Osteoblast (primary cell): ENCODE measurements at places on chromosomes 12 and 14. TPM values are rescaled to one million over a fixed set of nuclear protein-coding genes. Genes with fewer than 3 reads are reported as not detected.

The C3AR1 gene
- total RNA-seq: 0.29 and 0.72 TPM in 2 replicates

The BEGAIN gene
- 1.1 TPM in 1 of 2 replicates, not detected in the other for total RNA-seq

The SCNN1A gene
- under 0.01 and 0.36 TPM in 2 replicates for total RNA-seq

- H3K36me3 ChIP-seq: no peaks in the 10 kb centered on the region
- no peak overlapping the region for H3K27ac ChIP-seq
- H3K4me1 ChIP-seq: no peaks in the 10 kb centered on the region
- DNase-seq: no peak
These were observed 12.6 kb downstream of the KCNH5 start for GRCh38 chr14:63032641-63033040.

DNA sequence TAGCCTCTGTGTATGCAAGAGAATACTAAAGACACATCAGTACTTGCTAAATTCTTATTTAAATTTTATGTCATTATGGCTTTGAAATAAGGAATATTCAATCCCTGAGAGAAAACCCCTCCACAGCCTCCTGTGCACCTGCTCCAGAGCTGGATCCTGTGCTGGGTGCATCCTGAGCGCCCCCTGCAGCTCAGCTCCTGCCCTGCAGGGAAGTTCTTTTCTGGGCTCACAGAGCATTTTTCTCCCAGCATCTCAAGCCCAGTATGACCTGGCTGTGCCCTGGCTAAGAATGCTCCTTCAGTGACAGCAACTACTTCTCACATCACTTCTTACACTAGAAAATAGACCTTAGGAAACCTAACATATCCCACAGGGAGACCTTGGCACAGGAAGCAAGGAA lies 1211.7 kb downstream of the TMEM121 start:
- no peaks in the 10 kb centered on the region for H3K36me3 ChIP-seq
- H3K27ac ChIP-seq: no peak overlapping the region
- no peaks in the 10 kb centered on the region for H3K4me1 ChIP-seq
- H3K27me3 ChIP-seq: no peaks in the 10 kb centered on the region

The TAS2R8 gene
- total RNA-seq: under 0.01 and 0.36 TPM in 2 replicates

The TBX5 gene
- total RNA-seq: not detected in 2 replicates

The RND1 gene
- total RNA-seq: 0.29 and 0.36 TPM in 2 replicates

The AQP2 gene
- total RNA-seq: not detected in 2 replicates

GRCh38 chr12:3493043-3493858 lies 2.2 kb downstream of the PRMT8 start:
- no peaks in the 10 kb centered on the region for H3K36me3 ChIP-seq
- no peaks in the 10 kb centered on the region for H3K4me1 ChIP-seq
- no peak overlapping the region for H3K4me3 ChIP-seq
- DNase-seq: peak; percentile 73
- H3K27ac ChIP-seq: no peak overlapping the region

- H3K4me1 ChIP-seq: peaks cover 42% of the 10 kb centered on the region
- DNase-seq: no peak
- peak overlapping the region; percentile 70 for H3K27ac ChIP-seq
- no peak overlapping the region for H3K4me3 ChIP-seq
- no peaks in the 10 kb centered on the region for H3K36me3 ChIP-seq
- no peaks in the 10 kb centered on the region for H3K27me3 ChIP-seq
These were observed 40.0 kb downstream of the FRS2 start for GRCh38 chr12:69509904-69510827.

The MGST1 gene
- total RNA-seq: 72.7 and 81.9 TPM in 2 replicates

GRCh38 chr12:131862994-131863710 lies 31.3 kb upstream of the ULK1 start:
- no peaks in the 10 kb centered on the region for H3K27me3 ChIP-seq
- H3K4me3 ChIP-seq: no peak overlapping the region
- H3K27ac ChIP-seq: no peak overlapping the region
- no peaks in the 10 kb centered on the region for H3K36me3 ChIP-seq
- peaks cover 19% of the 10 kb centered on the region for H3K4me1 ChIP-seq
- peak; percentile 93 for DNase-seq

- no peaks in the 10 kb centered on the region for H3K27me3 ChIP-seq
- H3K4me1 ChIP-seq: no peaks in the 10 kb centered on the region
- no peak overlapping the region for H3K27ac ChIP-seq
These were observed 156.6 kb downstream of the FOXA1 start for GRCh38 chr14:37438444-37438843.

- H3K27me3 ChIP-seq: no peaks in the 10 kb centered on the region
- DNase-seq: no peak
- peaks cover 17% of the 10 kb centered on the region for H3K4me1 ChIP-seq
- H3K4me3 ChIP-seq: no peak overlapping the region
- H3K27ac ChIP-seq: no peak overlapping the region
- no peaks in the 10 kb centered on the region for H3K36me3 ChIP-seq
These were observed 2.2 kb downstream of the AMN1 start for GRCh38 chr12:31726575-31726974.

The ADSS1 gene
- total RNA-seq: 2.1 and 4.3 TPM in 2 replicates

DNA sequence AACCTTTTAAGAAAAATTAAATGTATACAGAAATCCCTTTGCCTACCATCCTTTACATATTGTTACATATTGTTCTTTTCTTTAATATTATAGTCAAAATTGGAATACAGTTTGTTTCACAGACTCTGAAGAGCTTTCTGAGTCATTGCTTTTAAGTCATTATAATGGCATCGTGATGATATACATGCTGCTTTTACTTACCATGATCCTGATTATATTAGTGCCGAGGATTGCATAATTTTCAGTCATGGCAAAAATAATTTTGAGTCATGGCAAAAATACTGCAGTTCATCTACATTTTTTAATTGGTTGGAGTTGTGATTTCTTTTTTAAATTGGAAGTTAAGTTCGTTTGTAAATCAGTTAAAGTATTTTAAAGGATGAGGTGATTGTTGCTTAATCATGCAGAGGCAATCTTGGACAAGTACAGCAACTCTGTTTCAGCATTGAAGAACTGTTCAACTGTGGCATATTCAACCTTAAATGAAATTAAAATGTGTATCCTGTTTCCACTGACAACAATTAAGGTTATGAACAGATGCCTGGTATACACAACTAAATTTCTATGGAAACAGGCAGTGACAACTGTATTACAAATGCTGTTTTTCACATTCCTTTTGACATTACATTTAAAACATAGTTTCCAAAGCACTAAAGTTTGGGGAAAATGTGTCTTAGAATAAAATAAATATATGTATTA lies 142.3 kb downstream of the PCNX1 start:
- DNase-seq: no peak
- no peaks in the 10 kb centered on the region for H3K27me3 ChIP-seq
- H3K27ac ChIP-seq: peak overlapping the region; percentile 69
- H3K4me1 ChIP-seq: peaks cover 18% of the 10 kb centered on the region
- H3K4me3 ChIP-seq: no peak overlapping the region

- H3K27ac ChIP-seq: peak overlapping the region; percentile 25
- no peak overlapping the region for H3K4me3 ChIP-seq
- peak; percentile 62 for DNase-seq
- H3K4me1 ChIP-seq: peaks cover 39% of the 10 kb centered on the region
- no peaks in the 10 kb centered on the region for H3K36me3 ChIP-seq
These were observed 91.0 kb upstream of the FOXN3 start for GRCh38 chr14:89507926-89508460.

- peaks cover 11% of the 10 kb centered on the region for H3K4me1 ChIP-seq
- H3K36me3 ChIP-seq: no peaks in the 10 kb centered on the region
- no peak for DNase-seq
- no peak overlapping the region for H3K4me3 ChIP-seq
These were observed 100.3 kb upstream of the SOX5 start for GRCh38 chr12:24049728-24050127.

The SCN8A gene
- total RNA-seq: 24.5 and 26.4 TPM in 2 replicates

GRCh38 chr14:95146079-95146771 lies 11.1 kb downstream of the DICER1 start:
- H3K4me3 ChIP-seq: no peak overlapping the region
- DNase-seq: no peak
- H3K4me1 ChIP-seq: peaks cover 3% of the 10 kb centered on the region
- no peak overlapping the region for H3K27ac ChIP-seq
- H3K36me3 ChIP-seq: no peaks in the 10 kb centered on the region

The ADAM21 gene
- total RNA-seq: under 0.01 TPM in 1 of 2 replicates, not detected in the other

- H3K4me3 ChIP-seq: peak overlapping the region; percentile 56
- H3K36me3 ChIP-seq: no peaks in the 10 kb centered on the region
- no peaks in the 10 kb centered on the region for H3K4me1 ChIP-seq
- no peak overlapping the region for H3K27ac ChIP-seq
These were observed 92.8 kb downstream of the SETD3 start for GRCh38 chr14:99387880-99388279.

The HRK gene
- under 0.01 and 0.59 TPM in 2 replicates for total RNA-seq

DNA sequence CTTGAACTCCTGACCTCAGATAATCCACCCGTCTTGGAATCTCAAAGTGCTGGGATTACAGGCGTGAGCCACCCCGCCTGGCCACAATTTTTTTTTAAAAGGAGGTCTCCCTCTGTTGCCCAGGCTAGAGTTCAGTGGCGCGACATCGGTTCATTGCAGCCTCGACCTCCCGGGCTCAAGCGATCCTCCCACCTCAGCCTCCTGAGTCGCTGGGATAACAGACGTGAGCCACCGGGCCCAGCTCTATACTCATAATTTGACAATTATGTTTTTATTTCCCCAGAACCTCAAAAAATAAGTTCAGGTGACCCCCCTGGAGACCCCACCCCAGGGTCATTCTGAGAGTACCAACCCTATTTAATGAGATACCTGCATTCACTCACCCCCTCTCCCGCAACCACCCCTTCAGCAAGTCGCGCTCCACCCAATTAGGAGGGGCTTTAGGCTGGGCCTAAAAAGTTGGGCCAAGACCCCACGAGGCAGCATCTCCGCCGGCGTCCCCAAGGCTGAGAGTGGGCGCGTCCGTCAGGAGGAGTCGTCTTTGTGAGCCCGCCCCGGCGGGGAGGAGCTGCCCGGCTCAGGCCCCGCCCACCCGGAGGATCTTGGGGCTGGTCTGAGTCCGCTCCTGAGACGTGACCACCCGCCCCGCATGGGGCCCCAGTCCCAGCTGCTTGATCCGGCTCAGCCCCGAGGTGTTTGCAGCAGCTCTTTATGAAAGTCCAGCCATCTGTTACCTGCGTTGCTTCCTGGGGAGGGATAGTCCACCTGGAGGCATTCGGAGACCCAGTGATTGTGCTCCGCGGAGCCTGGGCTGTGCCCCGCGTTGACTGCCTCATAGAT lies at the start of gene ANKRD33:
TSS of gene ANKRD33 (plus strand) at position 628 of the 840 bp plus-strand sequence. CDS start at position 712, 84 bp downstream.
- H3K27me3 ChIP-seq: no peaks in the 10 kb centered on the region
- peaks cover 14% of the 10 kb centered on the region for H3K4me1 ChIP-seq
- peak; percentile 89 for DNase-seq
- peak within 1 kb of the TSS; percentile 41 for H3K4me3 ChIP-seq
- no peaks in the 10 kb centered on the region for H3K36me3 ChIP-seq
- no peak within 1 kb of the TSS for H3K27ac ChIP-seq

The HOXC6 gene
- total RNA-seq: 5.6 and 7.2 TPM in 2 replicates

- peaks cover 32% of the 10 kb centered on the region for H3K4me1 ChIP-seq
- H3K4me3 ChIP-seq: no peak overlapping the region
- H3K27ac ChIP-seq: no peak overlapping the region
- peak; percentile 81 for DNase-seq
- peaks cover 33% of the 10 kb centered on the region for H3K36me3 ChIP-seq
These were observed 10.2 kb downstream of the TNFAIP2 start for GRCh38 chr14:103133210-103134140.

DNA sequence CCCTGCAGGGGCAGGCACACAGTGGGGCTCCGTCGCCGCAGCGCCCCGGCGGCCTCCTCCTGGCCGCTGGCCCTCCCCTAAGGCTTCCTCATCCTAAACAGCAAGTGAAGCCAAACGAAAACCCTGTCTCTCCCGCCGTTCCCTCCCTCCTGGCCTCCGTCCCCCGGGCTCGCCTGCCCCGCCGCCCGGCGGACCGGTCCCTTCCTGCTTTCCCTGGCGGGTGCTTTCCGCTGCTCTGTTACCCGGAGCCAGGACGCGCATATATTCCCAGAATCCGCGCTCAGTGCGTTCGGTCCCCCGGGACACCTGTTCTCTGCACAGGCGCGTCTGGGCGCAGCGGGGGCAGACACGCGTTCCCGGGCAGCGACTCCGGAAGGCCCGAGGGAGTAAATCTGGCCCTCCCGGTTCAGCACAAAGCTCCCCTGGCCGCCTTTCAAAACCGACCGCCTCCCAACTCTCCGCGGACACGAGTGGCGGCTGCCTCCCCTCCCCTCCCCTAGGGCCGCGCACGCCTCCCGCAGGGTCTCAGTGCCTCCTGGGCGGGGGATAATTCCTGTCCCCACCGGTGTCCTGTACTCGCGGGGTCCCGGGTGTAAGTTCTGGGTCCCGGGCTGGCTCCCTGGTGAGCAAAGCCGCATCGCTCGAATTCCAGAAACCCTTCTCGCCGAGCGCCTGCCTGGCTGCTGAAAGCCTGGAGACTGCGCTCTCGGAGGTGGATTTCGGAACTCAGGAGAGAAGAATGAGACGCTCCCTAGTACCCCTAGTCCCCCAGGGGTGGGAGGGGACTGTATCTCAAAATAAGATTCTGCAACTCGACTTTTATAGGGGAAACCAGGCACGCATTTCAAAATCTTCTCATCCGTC lies 21.4 kb upstream of the CEP170B start:
- H3K27me3 ChIP-seq: peaks cover 55% of the 10 kb centered on the region
- peak; percentile 81 for DNase-seq
- H3K36me3 ChIP-seq: no peaks in the 10 kb centered on the region
- H3K27ac ChIP-seq: no peak overlapping the region

DNA sequence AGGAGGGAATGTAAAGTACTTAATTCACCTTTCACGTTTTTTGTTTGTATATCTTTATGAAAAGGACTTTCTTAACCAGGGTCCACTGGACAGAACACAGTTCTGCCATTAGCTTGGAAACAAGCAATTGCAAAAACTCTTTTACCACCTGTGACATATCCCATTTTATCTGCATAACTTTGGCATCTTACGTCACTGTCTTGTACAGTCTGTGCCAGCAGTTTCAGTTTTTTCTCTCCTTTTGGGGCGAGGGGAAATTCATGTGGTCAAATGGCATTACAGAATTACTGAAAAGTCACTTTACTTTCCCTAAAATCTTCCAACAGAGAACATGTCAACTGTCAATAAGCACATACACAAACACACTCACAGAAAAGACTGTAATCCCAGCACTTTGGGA lies 43.7 kb upstream of the SELPLG start:
- no peak overlapping the region for H3K4me3 ChIP-seq
- no peaks in the 10 kb centered on the region for H3K4me1 ChIP-seq
- H3K27me3 ChIP-seq: no peaks in the 10 kb centered on the region
- peaks cover 61% of the 10 kb centered on the region for H3K36me3 ChIP-seq
- peak overlapping the region; percentile 9 for H3K27ac ChIP-seq
- DNase-seq: no peak

The PDE3A gene
- 8.0 and 14.8 TPM in 2 replicates for total RNA-seq

DNA sequence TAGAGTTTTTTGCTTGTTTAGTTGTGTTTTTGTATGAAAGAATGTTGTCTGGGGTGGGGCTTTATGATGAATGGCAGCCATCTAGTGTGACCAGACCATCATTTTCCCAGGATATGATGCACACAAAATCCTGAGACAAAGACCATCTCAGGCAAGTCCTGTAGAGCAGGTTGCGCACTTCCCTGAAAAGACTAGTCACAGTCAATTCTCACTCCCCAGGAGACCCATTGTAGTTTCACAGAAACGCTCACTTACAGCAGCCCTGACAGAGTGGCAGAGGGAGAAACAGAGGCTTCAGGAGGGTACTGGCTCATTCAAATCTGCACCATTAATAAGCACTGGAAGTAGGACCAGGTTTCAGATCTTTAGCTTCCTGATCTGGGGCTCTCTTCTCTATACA lies 183.2 kb downstream of the TMEM117 start:
- H3K36me3 ChIP-seq: no peaks in the 10 kb centered on the region
- no peak overlapping the region for H3K27ac ChIP-seq
- H3K4me3 ChIP-seq: no peak overlapping the region
- H3K4me1 ChIP-seq: no peaks in the 10 kb centered on the region
- no peaks in the 10 kb centered on the region for H3K27me3 ChIP-seq
- DNase-seq: no peak
